ENCODE measurements at places on chromosomes 12 and 14.

- no peak for DNase-seq
Measured at GRCh38 chr12:32486158-32486557, 86.8 kb downstream of the FGD4 start.

DNA sequence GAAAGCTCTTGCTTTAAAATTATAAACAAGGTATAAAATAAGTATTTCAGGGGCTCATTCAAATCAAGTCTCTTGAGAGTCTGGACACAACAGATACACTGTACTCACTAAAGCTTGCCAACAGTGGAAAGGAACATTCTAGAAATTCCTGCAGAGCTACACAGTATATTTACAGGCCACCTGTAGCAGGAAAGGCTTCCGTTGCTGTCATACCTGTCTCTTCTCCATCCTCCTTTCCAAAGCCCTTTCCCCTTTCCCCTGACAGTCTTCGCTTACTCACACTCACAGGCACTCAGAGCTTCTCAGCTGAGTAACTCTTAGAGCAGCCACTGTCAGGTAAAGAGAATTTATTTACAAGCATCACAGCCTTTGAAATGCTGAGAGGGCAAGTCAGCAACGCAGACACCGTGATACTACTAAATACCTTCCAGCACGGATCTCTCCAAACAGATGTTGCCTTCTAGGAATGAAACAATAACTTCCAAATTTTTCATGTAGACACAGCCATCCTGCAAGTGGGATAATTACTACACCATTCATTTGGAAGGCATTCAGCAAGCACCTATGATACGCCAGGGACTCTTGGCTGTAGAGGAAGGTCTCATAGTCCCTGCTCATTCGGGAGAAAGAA, 167.9 kb downstream of the FOXN3 start:
- no peak for DNase-seq

DNA sequence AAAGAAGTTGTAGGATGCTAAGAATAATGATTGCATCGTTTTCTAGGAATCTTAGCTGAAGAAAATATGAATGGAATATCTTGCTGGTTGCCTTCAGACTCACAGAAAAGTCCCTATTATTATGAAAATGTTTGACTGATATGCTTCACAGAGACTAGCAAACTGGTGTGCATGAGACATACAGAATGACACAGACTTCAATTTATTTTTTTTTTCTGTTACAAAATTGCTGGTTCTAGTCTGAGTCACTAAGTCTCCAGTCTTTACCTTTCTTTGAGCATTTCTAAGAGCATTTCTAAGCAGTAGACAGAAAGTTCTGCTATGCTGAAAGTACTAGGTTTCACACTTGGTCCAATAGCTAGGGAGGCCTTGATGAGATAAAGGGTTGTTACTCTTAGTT, 377.6 kb upstream of the ATP2B1 start:
- no peak for DNase-seq

- DNase-seq = no peak
Measured at GRCh38 chr12:47085815-47086252, 6.1 kb upstream of the AMIGO2 start.

- no peak for DNase-seq
Measured at GRCh38 chr12:119547001-119547400, 46.6 kb upstream of the TMEM233 start.

DNA sequence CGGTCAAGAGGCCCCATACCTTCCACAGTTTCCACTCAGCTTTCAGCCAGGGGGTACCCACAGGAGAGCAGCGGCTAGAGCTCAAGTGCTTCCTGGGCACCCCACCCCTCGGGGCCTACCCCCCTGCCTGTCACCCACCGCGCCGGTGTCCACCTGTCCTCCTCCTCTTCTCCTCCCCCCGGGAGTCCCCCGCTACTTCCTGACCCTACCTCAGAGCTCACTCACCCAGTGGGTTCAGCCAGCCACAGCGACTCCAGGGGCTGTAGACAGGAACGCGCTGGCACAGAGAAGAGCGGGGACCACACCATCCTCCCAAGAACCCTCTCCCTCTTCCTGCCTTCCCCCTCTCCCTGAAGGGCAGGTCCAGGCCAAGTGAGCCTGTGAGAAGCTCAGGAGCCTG, 123.0 kb downstream of the ESRRB start:
- DNase-seq = no peak

DNA sequence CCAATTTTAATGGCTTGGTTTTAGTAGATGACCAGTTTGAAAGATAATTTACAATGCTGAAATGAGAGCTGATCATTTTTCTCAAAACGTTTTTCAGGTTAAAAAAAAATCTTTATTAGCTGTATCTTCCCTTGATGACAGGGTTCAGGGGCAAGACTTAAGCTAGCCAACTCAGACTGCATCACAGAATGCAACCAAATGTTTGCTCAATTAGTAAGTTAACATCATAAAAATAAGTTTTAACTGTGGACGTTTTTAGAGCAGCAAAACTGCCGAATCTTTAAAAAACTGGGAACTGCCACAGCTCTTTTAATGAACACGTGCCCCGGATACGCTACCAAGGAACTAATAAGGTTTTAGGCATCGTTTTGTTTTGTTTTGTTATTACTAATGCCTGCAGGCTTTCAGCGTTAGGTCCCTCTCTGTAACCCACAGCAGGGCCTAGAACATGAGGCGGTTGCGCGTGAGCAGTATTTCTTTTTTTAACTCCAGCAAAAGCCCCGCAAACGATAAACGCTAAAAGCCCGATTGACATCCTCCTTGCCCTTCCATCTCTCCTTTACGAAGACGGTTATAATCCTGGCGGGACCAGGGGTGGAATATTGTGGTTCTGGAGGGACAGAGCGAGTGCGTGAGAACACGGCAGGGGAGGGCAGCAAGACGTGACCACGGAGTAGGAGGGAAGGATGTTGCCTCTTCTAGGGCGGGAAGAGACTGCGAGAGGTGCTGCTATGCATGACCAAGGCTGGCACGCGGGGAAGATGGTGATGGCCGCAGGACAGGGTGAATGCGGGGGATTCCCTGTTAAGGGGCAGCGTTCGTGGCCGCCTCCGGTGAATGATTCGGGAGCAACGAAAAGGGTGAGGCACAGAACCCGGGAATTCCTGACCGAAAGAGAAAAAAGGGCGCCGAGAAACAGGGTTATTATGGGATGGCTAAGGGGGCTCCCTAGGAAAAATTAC, 652 bp downstream of the SUPT16H start:
- DNase-seq = peak; percentile 63

DNA sequence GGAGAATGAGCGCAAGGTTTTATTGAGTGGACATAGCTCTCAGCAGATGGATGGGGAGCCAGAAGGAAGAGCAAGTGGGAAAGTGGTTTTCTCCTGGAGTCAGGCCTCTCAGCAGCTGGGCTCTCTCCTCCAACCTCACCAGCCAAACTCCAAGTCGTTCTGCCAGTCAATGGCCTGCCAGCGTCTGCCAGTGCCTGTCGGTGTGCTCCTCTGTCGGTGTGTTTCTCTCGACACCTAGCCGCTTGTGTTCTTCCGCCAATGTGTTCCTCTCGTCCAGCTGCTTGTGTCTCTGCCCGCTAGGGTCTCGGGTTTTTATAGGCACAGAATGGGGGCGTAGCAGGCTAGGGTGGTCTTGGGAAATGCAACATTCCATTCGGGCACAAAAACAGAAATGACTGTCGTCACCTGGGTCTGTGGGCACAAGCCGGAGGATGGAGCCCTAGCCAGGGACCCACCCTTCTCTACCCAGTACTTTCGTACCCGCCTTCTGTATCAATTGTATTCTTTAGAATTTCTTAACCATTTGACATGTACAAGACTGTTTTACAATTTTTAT, 1365.4 kb downstream of the FSCB start:
- no peak for DNase-seq

- no peak for DNase-seq
Measured at GRCh38 chr12:83954956-83955601, 957.5 kb downstream of the SLC6A15 start.

GRCh38 chr12:64006211-64006825, 161.8 kb downstream of the SRGAP1 start:
- DNase-seq = no peak

- DNase-seq = no peak
Measured at GRCh38 chr12:113328368-113328889, 6.5 kb downstream of the SLC8B1 start.

GRCh38 chr12:107558816-107559382, 126.7 kb upstream of the PWP1 start:
- no peak for DNase-seq

GRCh38 chr14:99213527-99213971, 58.4 kb downstream of the BCL11B start:
- no peak for DNase-seq

DNA sequence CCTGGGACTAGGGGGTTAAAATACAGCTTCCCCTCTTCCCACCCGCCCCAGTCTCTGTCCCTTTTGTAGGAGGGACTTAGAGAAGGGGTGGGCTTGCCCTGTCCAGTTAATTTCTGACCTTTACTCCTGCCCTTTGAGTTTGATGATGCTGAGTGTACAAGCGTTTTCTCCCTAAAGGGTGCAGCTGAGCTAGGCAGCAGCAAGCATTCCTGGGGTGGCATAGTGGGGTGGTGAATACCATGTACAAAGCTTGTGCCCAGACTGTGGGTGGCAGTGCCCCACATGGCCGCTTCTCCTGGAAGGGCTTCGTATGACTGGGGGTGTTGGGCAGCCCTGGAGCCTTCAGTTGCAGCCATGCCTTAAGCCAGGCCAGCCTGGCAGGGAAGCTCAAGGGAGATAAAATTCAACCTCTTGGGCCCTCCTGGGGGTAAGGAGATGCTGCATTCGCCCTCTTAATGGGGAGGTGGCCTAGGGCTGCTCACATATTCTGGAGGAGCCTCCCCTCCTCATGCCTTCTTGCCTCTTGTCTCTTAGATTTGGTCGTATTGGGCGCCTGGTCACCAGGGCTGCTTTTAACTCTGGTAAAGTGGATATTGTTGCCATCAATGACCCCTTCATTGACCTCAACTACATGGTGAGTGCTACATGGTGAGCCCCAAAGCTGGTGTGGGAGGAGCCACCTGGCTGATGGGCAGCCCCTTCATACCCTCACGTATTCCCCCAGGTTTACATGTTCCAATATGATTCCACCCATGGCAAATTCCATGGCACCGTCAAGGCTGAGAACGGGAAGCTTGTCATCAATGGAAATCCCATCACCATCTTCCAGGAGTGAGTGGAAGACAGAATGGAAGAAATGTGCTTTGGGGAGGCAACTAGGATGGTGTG, 1.9 kb downstream of the GAPDH start:
- DNase-seq = no peak

DNA sequence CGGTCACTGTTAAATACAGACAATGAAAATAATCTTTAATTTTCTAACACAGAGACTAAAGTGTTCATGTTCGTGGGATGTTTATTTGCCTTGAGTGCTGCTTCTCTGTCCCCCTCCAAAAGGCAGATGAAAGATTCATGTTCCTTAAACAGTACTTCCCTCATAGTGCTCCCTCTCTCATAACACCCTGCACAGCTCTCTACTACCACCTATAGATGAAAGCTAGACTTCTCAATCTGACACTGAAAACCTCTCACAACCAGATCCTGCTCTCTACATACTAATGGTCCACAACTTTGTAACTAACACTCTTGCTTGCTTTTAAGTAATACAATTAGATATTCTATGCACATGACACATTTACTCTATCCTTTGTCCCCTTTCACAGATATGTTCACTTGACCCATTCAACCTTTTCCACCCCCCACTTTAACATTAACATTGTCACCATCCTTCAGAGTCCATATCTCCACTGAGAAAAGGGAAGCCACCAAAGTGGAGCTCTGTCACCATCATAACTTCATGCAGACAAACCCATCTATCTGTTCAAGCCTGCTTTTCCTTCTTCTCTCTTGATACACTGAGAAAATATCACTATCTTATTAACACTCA, 266.4 kb upstream of the USP15 start:
- DNase-seq = no peak

GRCh38 chr14:47524524-47524923, 150.9 kb downstream of the MDGA2 start:
- DNase-seq = no peak

DNA sequence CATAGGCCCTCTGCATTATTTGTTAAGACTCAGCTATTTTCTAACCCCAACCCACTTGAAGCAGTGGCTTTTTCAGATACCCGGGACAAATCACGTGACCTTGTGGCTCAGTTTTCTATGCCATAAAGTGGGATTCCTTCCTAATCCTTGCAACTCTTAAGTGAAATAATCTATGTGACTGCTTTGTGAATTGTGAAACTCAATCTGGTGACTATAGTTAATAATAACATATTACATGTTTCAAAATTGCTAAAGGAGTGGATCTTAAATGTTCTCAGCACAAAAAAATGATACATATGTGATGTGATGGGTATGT, 17.3 kb downstream of the EML1 start:
- no peak for DNase-seq

GRCh38 chr12:94690198-94690771, 39.9 kb upstream of the TMCC3 start:
- DNase-seq = no peak

GRCh38 chr12:116594325-116595038, 35.3 kb downstream of the MAP1LC3B2 start:
- DNase-seq = no peak

DNA sequence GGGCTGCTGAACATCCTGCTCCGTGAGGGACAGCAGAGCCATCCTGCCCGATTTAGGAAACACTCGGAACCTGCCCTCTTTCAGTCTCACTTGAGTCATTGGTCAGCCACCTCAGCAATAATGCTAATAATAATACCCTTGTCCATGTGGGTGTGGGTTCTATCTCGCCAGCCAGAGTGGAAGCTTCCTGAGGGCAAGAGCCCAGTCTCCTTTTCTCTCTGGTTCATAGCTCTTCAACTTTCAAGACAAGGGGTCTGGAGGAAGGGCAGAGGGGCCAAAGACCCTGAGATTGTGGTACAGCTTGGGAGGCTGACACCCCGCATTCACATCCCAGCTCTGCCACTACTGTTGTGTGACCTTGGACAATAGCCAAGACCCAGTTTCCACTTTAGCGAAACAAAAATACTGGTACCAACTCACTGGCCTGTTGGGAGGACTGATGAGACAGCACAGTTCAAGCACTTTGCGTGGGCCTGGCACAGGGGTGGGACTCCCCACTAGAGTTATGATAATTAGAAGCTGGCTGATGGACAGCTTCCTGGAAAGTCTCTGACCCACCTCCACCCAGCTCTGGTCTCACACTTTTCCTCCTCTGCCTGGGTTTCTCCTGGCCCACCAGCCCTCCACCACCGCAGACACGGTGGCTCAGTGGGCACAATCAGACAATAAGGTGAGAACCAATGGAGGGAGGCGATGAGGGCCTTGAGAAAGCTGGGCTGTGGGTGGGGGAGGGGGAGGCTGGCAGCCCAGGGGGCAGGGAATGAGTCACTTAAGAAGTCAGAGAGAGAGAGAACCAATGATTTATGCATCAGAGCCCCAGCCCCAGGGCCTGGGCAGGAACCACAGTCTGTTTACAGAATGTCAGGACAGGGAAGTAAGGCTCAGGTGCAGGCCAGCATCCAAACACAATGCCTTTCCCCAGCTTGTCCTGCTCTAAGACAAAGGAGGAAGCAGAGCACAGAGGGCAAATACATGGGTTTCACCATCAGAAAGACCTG, 9.6 kb downstream of the FAIM2 start:
- no peak for DNase-seq

DNA sequence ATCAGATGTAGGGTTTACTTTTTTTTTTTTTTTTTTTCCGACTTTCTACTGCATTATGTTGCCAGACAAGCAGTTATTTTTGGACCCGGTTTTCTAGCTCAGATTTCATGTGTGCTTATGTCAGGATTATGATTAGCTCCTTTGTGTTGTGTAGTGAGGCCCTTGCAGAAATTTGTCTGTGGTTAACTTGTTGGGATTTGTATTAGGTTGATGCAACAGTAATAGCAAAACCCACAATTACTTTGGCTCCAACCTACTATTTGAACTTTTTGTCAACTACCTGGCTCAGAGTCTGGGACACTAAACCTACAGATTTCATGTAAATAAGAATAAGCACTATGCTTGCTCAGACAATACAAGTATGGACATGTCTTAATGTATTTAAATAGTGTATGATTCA, 44.1 kb upstream of the KCNJ8 start:
- no peak for DNase-seq

GRCh38 chr12:108340037-108340436, 926 bp upstream of the CMKLR1 start:
- no peak for DNase-seq
